ENCODE measurements at places on chromosomes 5 and 9.

DNA sequence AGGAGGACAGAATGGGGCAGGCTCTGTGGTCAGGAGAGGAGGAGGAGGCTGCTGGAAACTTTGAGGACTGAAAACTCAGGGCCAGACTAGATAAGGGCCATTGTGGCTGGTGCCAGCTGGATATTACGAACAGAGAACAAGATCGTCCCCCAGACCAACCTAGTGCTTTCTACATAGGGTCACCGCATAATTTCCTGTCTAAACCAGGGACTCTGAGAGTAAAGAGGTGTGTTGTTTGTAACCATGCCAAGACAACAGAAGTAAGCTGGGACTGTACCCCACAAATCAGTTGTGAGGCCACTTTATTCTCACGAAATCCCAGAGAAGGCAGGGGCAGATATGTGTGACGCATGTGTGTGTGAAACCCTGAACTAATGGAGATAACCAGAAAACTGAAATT, 20.3 kb upstream of the GFPT2 start:
- no peak for DNase-seq

DNA sequence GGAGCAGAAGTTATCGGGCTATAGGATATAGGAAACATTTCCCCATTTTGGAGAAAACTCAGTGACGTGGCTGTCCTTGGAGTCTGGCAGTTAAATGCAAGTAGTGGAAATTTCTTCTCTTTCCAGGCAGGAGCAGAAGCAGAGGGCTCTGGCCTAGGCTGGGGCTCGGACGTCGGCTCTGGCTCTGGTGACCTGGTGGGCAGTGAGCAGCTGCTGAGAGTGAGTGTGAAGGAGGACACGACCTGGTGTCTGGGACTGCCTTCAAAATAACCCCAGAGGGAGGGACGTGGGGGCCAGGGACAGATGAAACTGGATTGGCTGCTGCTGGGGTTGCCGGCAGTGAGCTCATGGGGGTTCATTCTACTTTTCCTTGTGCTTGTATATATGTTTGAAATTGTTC, 79.5 kb downstream of the COL15A1 start:
- no peak for DNase-seq

- DNase-seq = no peak
Measured at GRCh38 chr5:74254257-74254656, 386.3 kb downstream of the ENC1 start.

DNA sequence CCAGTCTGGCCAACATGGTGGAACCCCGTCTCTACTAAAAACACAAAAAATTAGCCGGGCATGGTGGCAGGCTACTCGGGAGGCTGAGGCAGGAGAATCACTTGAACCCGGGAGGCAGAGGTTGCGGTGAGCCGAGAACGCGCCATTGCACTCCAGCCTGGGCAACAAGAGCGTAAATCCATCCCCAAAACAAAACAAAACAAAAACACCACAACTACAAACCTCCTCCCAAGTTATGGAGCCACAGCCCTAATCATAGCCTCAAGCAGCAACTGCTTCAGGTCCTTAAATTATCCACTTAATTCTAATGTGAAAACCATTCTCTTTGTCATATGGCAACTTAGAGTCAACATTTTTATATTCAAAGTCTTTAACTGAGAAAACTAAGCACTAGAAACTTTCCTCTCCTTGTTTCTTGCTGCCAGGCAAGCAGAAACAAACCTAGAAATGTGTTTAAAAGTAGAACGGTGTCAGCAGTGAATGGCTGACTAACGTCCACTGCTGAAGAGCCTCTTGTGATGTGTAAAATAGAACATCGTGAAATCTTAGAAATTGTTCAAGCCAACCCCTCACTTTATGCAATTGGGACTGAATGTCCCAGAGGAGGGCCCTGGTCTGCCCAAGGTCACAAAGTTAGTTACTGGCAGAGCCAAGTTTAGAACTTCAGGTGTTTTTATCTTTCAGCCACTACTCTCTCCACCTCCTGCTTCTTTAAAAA, 5.7 kb downstream of the TMEM245 start:
- DNase-seq = no peak

DNA sequence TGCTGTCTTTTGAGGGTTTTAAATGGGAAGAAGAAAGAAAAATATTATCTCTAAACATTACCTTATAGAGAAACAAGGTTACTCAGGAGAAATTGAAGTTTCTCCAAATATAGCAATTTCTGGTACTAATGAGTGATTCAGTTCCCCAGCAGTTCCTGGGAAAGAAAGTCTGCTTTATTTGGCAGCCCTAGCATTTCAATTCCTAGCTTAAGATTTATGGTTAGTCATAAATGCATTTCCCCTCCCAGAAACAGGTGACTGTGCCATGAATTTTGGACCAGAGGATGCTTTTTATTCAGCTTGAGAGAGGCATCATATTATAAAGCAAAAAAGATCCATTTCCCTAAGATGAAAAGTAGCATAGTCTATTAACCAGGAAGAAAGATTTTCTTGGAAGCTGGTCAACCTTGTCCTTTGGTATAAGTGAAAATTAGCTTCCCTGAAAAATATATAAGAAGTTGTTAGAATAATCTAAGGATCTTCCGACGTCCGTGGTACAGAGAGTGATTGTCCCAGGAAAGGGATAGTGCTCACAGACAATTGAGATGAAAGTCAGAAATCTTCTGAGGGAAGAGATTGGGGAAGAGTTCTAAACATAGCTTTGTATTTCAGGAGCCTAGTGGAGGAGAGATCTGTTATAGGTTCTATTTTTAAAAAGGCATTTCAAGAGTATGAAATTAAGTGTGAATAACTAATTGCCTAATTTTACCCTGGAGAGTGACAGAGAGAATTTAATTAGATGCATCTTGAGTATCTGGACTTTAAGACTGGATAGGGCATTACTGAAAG, 164.9 kb downstream of the ESM1 start:
- DNase-seq = no peak

GRCh38 chr9:129681924-129682323, 16.5 kb downstream of the PRRX2 start:
- DNase-seq = no peak

GRCh38 chr9:96719521-96719920, 58.4 kb downstream of the ZNF510 start:
- DNase-seq = no peak

DNA sequence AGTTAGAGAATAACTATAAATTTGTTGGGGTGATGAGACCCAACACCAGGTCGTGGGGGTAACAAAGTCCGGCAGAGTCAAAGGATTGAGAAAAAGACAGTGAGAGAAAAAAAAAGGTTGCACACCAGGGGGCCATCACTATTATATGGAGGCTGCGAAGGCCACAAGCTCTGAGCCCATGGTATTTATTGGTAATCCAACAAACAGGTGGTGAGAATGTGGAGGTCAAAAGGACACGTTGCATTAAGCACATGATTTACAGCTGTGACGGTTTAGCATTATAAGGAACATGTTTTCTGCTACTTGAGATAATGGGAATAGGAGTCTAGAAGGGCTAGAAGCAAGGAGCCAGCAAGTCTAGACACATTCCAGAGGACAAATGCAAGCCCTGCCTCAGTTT, 2202.2 kb upstream of the C9orf72 start:
- DNase-seq = no peak

DNA sequence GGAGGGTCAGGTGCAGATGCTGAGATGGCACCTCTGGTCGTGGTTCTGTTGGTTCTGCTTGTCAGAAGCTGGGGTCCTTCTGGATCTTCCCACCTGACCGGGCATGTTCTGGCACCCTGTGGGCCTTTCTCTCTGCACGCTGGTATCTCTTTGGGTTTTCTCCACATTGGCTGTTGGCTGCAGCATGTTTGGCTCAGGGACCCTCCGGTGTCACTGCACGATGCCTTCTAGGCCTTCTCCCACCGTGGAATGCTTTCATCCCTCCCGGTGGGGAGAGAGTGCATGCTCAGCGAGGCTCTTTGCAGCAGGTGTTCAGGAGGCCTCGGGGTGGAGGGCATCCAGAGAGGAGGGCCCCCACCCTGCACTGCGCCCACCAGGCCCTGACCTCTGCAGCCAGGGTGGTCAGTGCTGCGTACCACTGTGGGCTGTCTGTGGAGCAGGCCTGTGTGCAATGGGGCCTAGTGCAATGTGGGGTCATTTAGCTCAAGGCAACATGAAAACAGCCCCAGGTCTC, 119.4 kb downstream of the WNK2 start:
- peak; percentile 22 for DNase-seq

- no peak for DNase-seq
Measured at GRCh38 chr5:108878756-108879155, 131.1 kb downstream of the FER start.

- no peak for DNase-seq
Measured at GRCh38 chr5:102288630-102289029, 7.5 kb downstream of the SLCO4C1 start.

DNA sequence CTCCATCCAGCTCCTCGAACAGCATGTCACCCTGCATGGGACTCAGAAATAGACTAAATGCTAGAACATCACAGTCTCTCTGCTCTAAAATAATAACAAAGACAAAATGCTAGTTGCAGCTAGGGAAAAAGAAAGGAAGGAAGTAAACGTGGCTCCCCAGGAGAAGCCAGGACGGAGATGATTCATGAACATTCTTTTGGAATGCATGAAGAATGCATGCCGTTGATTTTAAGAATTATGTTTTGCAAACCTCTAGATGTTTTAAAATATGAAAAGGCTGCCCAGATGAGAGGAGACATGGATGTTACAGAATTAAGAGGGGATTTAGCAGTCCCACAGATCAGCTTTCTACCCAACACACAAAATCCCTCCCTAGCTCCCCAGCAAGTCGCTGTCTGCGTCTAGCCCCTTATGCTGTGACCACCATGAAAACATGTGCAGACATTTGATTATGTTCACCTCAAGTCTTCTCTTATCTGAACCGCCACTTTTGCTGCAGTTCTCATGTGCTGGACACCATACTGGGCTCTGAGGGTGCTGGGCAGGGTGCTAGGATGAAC, 139.4 kb upstream of the LMX1B start:
- DNase-seq = no peak

DNA sequence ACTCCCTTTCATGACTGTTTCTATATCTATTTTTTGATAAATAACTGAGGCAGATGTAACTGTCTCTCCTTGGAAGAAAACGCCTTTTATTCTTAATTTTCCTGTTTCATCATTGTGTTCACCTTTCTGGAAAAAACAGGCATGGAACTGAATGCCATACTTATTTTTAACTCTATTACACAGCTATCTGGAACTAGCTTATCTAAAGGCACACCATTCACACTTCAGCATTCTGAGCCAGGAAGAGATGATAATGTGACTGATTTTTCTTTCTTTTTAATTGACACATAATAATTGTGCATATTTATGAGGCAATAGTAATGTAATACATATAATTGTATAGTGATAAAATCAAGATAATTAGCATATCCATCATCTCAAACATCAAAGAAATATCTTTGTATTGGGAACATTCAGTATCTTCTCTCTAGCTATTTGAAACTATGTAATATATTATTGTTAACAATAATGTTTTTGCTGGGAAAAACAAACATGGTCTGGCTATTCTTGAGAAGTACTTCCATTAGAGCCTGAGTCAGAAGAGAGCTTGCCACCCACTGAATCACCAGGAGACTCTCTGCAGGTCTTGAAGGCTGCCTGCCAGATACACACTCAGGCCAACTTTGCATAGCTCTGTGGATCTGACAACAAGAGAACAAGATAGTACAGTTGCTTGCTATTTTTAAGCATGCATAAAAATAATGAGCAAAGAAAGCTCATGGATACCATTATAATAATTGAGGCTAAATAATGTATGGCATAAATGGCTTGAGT, 501.0 kb upstream of the EDIL3 start:
- no peak for DNase-seq

DNA sequence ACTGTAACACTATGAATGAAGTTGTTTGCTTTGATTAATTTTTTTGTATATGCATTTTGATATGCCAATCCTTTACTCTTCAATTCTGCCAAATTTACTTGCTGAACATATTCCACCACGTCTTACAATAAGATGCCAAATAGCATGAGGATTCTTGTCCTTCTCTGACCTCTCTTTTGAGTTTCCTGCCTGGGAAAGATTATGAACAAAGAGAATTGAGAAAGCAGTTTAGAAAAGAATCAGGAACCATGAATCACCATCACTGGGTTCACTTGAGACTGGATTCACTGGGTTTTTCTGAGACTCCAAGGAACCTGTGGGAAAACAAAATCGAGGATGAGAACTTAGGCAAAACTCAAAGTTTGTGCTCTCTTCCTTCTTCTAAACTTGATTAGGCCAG, 256.5 kb downstream of the CETN3 start:
- no peak for DNase-seq

- no peak for DNase-seq
Measured at GRCh38 chr9:136365775-136366222, 2.3 kb upstream of the DNLZ start.

GRCh38 chr9:127263664-127264063, 910 bp upstream of the GARNL3 start:
- DNase-seq = no peak

GRCh38 chr5:88193896-88194295, 74.7 kb downstream of the TMEM161B start:
- DNase-seq = no peak

DNA sequence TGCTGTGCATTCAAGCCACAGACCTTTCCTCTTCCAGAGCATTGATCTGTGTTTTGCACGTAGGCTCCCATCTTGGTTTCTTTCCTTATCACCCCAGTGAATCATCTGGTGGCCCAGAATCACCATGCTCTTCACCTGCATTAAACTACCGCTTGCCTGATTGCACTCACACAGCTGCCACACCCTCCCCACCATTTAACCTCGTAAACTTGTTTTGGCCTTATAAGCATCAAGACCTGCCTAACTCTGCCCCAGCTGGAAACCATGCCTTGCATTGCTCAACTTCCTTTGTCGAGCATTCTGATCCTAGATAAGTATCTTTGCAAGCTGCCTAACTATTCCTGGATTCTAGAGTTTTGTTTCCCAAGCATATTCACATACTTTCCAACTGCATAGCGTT, 369.6 kb upstream of the SEMA6A start:
- DNase-seq = no peak

GRCh38 chr9:61670616-61671015, 480.8 kb downstream of the SPATA31A7 start:
- no peak for DNase-seq

GRCh38 chr9:97518909-97519307, 17.4 kb downstream of the TMOD1 start:
- DNase-seq = no peak

- DNase-seq = no peak
Measured at GRCh38 chr5:171593976-171594375, 174.5 kb downstream of the FGF18 start.

GRCh38 chr9:88458716-88459465, 70.6 kb downstream of the SPIN1 start:
- DNase-seq = no peak

DNA sequence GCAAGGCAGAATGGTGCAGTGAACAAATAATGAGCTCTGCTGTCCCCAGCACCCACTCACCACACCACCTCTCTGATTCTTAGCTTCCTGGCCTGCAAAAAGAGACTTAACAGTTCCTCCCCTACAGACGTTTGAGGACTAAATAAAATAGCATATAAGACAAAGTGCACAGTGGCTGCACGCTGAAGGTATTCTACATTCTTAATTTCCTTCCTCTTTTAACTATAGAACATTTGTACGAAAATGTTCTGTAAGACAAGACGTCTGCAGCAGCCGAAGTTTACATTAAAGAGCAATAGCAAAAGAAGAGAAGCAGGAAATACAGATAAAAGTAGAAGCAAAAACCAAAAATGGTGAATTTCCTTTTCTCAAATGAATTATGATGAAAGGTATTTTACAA, 15.7 kb downstream of the FBN2 start:
- no peak for DNase-seq

All from GM13977 (cell line).